GM23338 (cell line): ENCODE measurements at places on chromosomes 5 and 9. TPM values are rescaled to one million over a fixed set of nuclear protein-coding genes. Genes with fewer than 3 reads are reported as not detected.

The ELAVL2 gene
- total RNA-seq: 39.0 and 42.4 TPM in 2 replicates

The ADGRD2 gene
- total RNA-seq: 0.45 TPM in 1 of 2 replicates, not detected in the other

The C9orf153 gene
- total RNA-seq: 0.12 TPM in 1 of 2 replicates, not detected in the other

The DIPK1B gene
- 47.2 and 60.0 TPM in 2 replicates for total RNA-seq

DNA sequence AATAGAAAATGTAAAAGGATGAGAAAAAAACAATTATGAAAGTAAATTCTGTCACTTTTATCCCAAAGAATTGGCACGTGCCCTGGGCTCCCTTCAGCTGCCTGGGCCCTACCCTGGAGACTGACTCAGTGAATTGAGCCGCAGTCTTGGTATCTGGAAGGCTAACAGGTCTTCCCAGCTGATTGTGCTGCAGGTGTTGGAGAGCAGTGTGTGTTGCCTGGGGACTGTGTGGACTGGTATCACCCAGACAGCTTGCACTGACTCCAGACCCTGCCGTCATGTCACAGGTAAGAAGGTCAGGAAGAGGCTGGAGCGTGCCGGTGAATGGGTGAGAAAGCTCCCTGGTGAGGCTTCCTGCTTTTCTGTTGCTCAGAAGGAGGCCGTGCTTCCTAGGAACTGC is 83.3 kb downstream of the AOPEP start:
- no peaks in the 10 kb centered on the region for H3K4me1 ChIP-seq
- no peaks in the 10 kb centered on the region for H3K27me3 ChIP-seq
- H3K27ac ChIP-seq: no peak overlapping the region
- H3K4me3 ChIP-seq: no peak overlapping the region
- no peak for DNase-seq
- H3K36me3 ChIP-seq: no peaks in the 10 kb centered on the region

GRCh38 chr5:43137326-43137725 is 16.6 kb downstream of the ZNF131 start:
- H3K27ac ChIP-seq: no peak overlapping the region
- H3K4me1 ChIP-seq: no peaks in the 10 kb centered on the region
- DNase-seq: no peak
- no peaks in the 10 kb centered on the region for H3K27me3 ChIP-seq

DNA sequence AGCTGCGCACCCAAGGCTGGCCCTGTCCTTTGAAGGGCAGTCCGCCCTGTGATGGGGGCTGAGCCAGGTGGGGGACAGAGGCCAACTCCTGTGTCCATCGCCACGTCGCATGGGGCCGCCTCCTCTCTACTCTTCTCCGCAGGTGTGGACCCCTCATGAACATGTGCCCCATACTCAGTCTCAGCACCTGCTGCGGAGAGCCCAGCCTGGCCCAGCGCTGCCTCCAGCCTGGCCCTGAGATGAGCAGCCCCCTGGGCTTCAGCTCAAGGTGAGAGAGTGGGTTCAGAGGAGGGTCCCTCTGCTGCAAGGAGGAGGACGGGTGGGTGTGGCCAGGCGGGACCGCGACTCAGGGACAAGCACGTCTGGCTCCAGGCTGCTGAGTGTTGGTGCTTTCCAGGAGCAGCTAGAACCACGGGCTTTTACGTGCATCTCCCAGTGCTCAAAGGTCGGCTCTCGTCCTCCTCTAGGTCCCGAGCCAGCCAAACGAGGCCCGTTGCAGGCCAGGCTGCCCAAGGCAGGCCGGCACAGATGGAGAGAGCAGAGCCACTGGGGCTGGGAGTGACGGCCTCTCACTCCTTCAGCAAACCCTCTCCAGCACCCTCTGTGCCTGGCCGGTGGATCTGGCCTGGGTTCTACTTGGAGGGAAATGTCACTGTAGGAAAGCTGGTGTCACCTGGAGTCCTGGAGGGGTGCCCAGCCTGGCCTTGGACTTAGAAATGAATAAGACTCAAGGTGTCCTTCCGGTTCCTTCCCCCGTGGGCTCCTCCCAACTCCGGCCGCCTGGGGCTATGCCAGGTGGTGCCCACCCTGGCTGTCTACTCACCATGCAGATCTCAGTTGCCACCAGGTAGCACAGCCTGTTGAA is 48.9 kb upstream of the RNF130 start:
- H3K4me3 ChIP-seq: no peak overlapping the region
- no peak overlapping the region for H3K27ac ChIP-seq
- no peaks in the 10 kb centered on the region for H3K27me3 ChIP-seq
- no peaks in the 10 kb centered on the region for H3K4me1 ChIP-seq

DNA sequence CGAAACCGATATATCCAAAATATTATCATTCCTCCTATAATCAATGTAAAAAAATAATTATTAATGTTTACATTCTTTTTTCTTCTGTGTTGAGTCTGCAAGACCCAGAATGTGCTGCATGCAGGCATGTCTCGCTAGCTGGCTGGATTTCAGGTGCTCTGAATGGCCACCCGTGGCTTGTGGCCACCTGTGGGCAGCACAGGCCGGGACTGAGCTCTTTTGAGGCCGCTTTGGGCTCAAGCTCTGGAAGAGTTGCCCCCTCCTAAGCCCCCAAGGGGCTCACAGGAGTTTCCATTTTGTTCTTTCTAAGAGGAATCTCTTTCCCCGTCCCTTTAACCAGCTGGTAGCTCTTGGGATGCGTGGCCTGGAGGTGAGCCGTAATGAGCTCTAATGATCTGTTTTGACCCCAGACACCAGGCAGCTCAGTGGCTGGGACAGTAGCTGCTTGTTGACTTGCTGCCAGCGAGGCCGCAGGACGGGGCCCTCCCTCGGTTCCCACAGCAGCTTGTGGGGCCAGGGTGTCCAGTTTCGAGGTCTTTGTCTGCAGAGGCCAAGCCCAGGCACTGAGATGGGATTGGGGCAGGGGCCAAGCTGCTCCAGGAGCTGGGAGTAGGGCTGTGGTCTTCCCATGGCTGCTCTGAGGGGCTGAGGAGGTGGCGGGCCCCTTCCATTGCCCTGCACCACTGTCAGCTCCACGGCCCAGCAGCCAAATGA is 20.8 kb downstream of the ASS1 start:
- H3K4me1 ChIP-seq: peaks cover 4% of the 10 kb centered on the region; the same call in 1 of the 2 replicates
- H3K4me3 ChIP-seq: no peak overlapping the region
- H3K27ac ChIP-seq: no peak overlapping the region
- no peak for DNase-seq
- no peaks in the 10 kb centered on the region for H3K36me3 ChIP-seq
- H3K27me3 ChIP-seq: no peaks in the 10 kb centered on the region

GRCh38 chr5:57859626-57860025 is 377.0 kb upstream of the ACTBL2 start:
- no peaks in the 10 kb centered on the region for H3K36me3 ChIP-seq
- no peak for DNase-seq
- no peaks in the 10 kb centered on the region for H3K27me3 ChIP-seq
- no peak overlapping the region for H3K4me3 ChIP-seq
- H3K4me1 ChIP-seq: no peaks in the 10 kb centered on the region

GRCh38 chr9:91766315-91767069 is 183.5 kb downstream of the ROR2 start:
- no peaks in the 10 kb centered on the region for H3K4me1 ChIP-seq
- DNase-seq: no peak
- no peak overlapping the region for H3K4me3 ChIP-seq
- H3K27ac ChIP-seq: no peak overlapping the region
- no peaks in the 10 kb centered on the region for H3K36me3 ChIP-seq

DNA sequence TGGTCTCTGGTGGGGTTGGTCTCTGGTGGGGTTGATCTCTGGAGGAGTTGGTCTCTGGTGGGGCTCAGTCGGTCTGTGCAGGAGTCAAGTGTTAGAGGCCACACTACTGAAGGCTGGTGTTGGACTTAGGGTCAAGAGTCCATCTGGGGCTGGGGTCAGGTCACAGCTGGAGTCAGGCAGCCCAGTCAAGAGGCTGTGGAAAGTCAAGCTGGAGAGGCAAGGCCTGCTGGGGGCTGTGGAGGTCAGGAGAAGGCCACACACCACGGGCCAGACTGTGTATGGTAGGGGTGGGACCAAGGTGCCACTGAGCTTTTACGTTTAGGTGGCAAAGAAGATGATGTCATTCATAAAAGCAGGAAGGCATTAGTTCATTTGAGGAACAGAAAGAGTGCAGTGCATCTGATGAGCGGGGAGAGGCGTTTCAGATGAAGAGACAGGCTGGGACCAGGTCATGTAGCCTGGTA is 16.7 kb upstream of the CD74 start:
- H3K27ac ChIP-seq: no peak overlapping the region
- H3K4me3 ChIP-seq: no peak overlapping the region
- H3K36me3 ChIP-seq: no peaks in the 10 kb centered on the region
- no peaks in the 10 kb centered on the region for H3K27me3 ChIP-seq
- no peak for DNase-seq
- H3K4me1 ChIP-seq: no peaks in the 10 kb centered on the region

DNA sequence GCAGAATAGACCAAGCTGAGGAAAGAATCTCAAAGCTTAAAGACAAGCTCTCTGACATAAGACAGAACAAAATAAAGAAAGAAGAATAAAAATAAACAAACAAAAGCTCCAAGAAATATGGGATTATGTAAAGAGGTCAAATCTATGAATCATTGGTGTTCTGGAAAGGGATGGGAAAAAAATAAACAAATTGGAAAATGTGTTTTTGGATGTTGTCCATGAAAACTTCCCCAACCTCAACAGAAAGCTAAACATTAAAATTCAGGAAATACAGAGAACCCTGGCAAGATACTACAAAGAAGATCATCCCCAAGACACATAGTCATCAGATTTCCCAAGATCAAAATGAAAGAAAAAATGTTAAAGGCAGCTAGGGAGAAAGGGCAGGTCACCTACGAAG is 662.0 kb upstream of the CDH18 start:
- H3K36me3 ChIP-seq: no peaks in the 10 kb centered on the region
- no peak for DNase-seq
- H3K27me3 ChIP-seq: no peaks in the 10 kb centered on the region
- H3K27ac ChIP-seq: no peak overlapping the region

DNA sequence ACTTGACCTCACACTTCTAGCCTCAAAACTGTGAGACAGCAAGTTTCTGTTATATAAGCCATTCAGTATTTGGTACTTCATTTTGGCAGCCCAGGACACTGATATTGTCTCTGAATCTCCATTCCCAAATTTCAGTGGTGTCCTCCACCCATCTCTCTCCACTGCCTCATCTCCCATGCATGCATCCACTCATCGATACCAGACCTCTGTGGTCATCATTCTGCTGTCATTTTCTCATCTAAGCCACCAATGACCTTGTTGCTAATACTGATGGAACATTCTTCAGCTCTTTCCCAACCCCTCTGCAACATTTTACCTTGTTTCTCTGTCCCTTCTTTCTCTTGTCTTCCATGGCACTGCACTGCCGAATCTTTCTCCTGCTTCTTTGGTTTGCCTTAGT is 221.8 kb downstream of the SNX18 start:
- H3K4me3 ChIP-seq: no peak overlapping the region
- no peak overlapping the region for H3K27ac ChIP-seq
- H3K36me3 ChIP-seq: no peaks in the 10 kb centered on the region
- H3K27me3 ChIP-seq: no peaks in the 10 kb centered on the region

GRCh38 chr5:118519466-118519865 is 468.9 kb downstream of the DTWD2 start:
- H3K36me3 ChIP-seq: no peaks in the 10 kb centered on the region
- H3K4me1 ChIP-seq: no peaks in the 10 kb centered on the region
- DNase-seq: no peak
- no peak overlapping the region for H3K27ac ChIP-seq
